ENCODE measurements at places on chromosomes 2 and 18.

DNA sequence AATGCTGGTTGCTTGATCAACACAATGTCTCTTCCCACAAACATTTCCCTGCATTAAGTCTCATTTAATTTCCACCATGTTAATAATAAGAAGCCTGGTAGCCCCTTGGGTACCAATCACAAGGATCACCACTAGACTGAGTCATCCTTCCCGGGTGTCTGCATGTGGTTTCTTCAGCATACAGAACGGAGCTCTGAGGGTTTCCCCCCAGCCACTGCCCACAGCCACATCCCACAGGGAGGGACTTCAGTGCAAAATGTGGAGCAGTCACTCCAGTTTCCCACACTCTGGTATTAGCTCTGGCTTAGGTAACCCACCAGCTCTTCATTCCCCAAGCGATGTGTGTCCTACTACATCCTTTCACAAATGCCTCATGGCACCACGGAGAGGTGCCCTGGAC, 42.7 kb upstream of the POLE4 start:
- DNase-seq, result peak; percentile 80

- DNase-seq, result peak; percentile 96
These were observed 178.7 kb downstream of the EN1 start for GRCh38 chr2:118668431-118669424.

GRCh38 chr2:153106802-153107477, 371.6 kb downstream of the RPRM start:
- DNase-seq, result no peak

GRCh38 chr18:62523631-62524439, 1.0 kb downstream of the ZCCHC2 start:
- DNase-seq, result peak; percentile 79

- DNase-seq, result no peak
These were observed 62.0 kb upstream of the ST3GAL5 start for GRCh38 chr2:85950743-85951142.

DNA sequence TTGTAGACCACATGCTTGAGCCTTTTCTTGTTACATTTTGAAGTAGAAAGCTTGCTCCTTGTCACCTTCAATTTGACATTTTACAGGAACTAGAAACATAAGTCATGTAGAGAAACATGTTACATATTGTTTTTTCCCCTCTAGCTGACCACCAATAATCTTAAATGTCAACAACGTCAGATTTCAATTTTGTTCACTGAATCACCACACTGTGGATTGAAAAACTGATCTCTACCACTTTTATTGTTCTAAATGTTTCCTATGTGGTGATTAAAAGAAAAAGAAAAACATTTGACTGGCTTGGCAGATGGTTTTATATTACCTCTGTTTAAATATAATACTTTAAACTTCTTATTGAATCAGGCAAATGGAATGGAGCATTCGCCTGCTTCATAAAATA, 87.7 kb downstream of the DSEL start:
- peak; percentile 33 for DNase-seq

- no peak for DNase-seq
These were observed 106.1 kb downstream of the DTNA start for GRCh38 chr18:34816183-34816582.

DNA sequence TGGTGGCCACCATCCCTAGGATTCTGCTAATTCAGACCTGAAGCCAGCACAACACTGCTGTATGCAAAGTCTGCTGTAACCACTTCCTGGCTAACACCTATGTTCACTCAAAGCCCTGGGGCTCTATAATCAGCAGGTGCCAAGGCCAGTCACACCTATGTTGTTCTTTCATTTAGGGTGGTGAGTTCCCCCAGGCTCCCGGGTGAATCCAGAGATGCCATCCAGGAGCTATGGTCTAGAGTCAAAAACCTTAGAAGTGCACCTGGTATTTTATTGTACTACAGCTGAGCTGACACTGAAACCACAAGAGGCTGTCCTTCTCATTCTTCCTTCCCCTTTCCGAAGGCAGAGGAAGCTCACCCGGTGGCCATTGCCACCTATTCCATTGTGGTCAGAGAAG, 46.2 kb upstream of the CCDC141 start:
- DNase-seq, result no peak

DNA sequence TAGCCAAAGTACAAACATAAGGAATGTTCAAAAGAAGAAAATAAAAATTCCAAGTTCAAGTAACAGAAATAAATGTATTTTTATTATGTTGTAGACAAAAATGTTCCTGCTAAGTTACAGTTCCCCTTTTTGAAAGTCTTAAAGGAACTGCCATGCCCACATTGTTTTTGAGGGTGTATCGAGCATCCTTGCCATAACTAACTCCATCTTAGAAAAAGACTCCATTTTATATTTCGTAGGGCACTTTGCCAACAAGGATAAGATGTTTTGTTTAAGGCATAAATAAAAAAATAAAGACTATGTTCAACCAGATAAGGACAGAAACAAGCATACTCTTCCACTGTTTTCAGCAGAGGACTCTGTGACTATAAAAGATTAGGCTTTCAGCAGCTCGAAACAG, 67.3 kb downstream of the TMEM237 start:
- no peak for DNase-seq

GRCh38 chr18:2644535-2644934, 11.0 kb upstream of the SMCHD1 start:
- DNase-seq, result no peak

- DNase-seq, result no peak
These were observed 86.4 kb downstream of the MEP1B start for GRCh38 chr18:32276256-32276655.

- DNase-seq, result no peak
These were observed 20.2 kb upstream of the ACVR2A start for GRCh38 chr2:147824620-147825019.

DNA sequence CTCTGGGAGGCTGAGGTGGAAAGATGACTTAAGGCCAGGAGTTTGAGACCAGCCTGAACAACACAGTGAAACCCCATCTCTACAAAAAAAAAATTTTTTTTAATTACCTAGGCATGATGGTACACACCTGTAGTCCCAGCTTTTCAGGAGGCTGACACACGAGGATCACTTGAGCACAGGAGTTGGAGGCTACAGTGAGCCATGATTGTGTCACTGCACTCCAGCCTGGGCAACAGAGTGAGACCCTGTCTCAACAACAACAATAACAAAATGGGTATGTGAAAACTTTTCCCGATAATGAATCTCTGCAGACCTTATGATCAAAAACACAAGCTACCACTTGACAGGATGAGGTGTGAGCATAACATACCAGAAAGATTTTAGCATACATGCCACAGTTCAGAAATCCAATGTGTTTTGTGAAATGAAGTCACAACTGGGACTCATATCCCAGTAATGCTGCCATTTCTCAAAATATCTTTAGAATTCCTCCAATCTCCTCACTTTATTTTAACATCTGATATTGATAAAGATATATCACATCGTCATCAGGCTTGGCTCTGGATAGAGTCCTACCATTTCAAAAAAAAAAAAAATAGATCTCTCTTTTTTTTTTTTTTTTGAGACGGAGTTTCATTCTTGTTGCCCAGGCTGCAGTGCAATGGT, 74.0 kb upstream of the PELI1 start:
- DNase-seq, result no peak

GRCh38 chr2:29052807-29053206, 21.5 kb downstream of the PCARE start:
- no peak for DNase-seq

- no peak for DNase-seq
These were observed 9.1 kb downstream of the RESP18 start for GRCh38 chr2:219323434-219323833.

DNA sequence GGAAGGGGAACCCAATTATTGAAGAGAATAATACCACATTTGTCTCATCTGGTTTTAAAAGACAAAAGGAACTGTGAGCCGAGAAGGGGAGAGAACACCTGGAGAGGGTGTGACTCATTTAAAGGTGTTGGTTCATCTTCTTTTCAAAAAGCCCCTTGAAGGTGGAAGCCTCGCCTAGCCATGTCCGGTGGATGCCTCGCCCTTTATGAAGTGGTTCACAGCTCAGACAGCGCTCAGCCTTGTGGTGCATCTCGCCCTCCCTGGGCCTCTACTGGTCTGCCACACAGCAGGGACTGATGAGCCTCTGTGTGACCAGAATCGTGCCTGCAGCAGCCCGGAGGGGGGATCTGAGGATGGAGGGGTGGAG, 290.0 kb upstream of the CXCR4 start:
- DNase-seq, result no peak

DNA sequence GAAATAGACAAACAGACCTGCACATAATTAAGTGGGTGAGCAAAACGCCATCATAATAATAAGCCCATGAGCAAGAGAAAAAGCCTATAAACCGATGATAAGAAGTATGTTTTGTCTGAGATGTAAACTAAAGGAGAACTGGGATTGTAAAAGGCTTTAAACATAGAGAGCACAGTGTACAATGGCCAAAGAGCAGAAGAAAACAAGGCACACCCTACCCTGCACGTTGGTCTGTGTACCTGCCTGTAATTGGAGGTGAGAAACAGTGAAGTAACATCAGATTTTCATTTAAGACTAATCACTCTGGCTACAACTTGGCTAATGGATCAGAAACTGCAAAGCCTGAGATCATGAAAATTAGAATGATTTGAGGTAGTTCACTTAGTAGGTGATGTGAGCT, 1094.7 kb upstream of the GYPC start:
- DNase-seq, result no peak

GRCh38 chr2:189726849-189727248, 35.7 kb downstream of the OSGEPL1 start:
- no peak for DNase-seq

DNA sequence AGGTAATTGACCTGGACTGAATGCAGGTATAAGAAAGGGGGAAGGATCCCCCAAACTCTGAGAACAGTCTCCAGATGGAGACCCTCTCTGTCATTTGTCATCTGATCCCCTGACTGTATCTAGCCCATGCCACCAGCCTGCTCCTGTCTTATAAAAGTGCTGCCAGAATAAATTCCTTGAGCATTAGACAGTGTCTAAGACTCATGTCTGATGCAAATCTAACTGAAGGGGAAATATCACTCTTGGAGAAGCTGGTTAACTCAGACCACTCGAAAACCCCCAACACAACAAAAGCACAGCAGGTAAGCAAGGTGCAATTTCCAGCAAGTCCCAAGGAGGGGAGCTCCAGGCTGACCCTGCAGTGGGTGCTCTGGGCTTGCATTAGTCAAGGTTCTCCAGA, 40.9 kb upstream of the KDM3A start:
- peak; percentile 49 for DNase-seq

GRCh38 chr2:188381614-188382013, 89.9 kb downstream of the GULP1 start:
- DNase-seq, result peak; percentile 31

GRCh38 chr2:176560296-176560695, 291.1 kb downstream of the MTX2 start:
- no peak for DNase-seq

- DNase-seq, result no peak
These were observed 249.0 kb downstream of the LPIN1 start for GRCh38 chr2:11995456-11995855.

Measured in astrocyte of the hippocampus (primary cell).